Activated gamma-delta T cell (primary cell): ENCODE measurements at places on chromosomes 2 and 18.

- no peak for DNase-seq
Measured at GRCh38 chr2:43408407-43409160, 182.2 kb upstream of the ZFP36L2 start.

- DNase-seq = no peak
Measured at GRCh38 chr2:48445091-48445725, 84.7 kb upstream of the STON1 start.

- DNase-seq = no peak
Measured at GRCh38 chr2:34547340-34547739, 948.2 kb upstream of the FAM98A start.

DNA sequence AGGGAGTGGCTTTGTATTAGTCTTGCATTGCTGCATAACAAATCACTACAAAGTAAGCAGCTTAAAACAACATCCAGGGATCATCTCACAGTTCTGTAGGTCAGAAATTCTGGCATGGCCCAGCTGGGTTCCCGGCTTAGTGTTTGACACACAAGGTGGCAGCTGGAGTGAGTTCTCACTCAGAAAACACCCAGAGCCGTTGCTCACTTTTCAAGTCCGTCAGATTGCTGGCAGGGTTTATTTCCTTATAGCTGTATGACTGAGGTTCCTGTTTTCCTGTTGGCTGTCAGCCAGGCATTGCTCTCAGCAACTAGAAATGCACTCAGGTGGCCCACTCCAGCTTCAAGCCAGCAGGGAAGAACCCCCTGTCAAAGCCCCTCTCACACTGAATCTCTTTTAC is 324.1 kb downstream of the CCDC178 start:
- no peak for DNase-seq

DNA sequence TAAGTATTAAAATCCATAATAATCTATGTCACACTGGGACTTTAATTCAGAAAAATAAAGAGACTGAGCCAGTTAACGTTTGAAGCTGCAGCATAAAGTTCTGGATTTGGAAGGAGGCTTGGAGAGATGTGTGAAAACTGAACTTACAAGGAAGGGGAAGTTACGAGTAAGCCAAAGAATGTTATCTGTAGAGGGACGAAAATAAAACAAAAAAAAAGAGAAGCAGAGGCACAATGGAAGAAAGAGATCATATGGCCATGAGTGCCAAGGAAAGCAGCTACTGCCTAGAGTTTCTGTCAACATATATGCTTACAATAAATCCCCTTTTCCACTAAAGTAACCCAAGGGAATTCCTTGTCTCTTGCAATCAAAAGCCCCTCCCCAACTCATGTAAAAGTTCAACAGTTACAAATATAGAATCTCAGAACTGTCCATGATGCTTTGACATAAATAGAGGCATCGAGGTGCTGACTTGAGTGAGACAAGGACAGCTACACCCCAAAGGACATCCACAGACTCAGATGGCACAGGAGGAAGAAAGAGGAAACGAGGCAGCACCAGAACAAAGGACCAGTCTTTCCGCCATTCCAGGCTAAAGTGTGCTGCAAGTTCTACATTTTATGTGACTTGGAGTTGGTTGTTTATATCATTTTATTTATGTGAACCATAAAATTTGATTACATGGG is 16.1 kb upstream of the ARL5A start:
- DNase-seq = no peak

GRCh38 chr2:169683054-169683424 is 11.2 kb downstream of the CFAP210 start:
- no peak for DNase-seq
